ENCODE measurements at places on chromosomes 3 and 15.

GRCh38 chr3:77232557-77232956, 192.7 kb downstream of the ROBO2 start:
- no peak for DNase-seq

DNA sequence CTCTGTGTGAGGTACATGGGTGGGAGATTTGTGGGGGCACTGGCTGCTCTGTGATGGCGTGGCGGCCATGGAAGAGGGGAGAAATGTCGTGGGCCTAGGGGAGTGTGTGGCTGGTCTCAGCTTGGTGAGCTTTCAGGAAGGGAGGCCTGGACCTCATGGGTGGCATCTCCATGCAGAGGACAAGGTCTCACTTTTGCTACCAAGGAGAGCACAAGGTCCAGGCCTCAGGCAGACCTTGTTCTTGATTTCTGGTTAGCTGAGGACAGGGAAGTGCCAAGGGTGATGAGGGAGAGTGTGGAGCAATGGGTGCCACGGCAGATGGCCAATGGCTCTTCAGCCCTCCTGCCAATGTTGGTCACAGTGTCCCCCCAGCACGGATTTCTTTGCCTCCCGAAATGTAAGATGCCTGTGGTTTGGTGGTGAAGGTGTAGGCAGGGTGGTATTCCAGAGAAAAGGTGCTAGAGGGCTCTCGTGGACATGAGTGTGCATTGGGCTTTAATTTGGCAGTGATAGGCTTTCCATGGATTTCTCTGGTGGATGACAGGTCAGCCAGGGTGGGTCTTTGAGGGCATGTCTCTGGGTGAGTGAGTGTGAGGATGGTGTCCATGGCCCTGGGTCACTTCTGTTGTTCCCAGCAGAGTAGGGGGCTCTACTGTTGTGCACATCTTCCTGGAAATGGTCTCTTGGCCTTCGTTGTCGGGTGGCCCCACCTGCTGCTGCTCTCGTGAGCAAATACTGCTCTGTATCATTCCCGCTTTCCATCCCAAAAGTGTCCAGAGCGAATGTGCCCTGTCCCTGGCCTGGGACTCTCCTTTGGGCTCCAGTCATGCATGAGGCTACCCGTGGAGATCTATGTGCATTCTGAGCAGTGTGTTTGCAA, 108.0 kb downstream of the SNRPN start:
- DNase-seq = no peak

DNA sequence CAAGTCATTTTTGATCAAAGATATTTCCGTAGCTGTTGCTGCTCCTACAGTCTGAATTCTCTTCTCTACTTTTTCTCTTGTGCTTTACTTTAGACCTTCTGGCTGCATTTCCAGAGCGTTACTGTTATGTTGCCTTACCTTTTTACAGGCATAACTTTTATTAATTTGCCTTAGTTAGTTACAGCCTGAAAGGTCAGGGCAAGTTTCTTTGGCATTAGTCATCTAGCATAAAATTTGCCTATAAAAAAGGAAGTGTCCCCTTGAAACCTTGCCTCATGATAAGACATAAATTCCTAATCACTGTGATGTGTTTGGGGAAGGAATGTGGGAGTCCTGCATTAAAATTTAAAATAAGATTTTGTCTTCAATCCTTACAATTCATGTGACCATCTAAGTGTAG, 618.5 kb downstream of the NR2F2 start:
- DNase-seq = no peak

GRCh38 chr15:81313686-81314085, 10.3 kb downstream of the STARD5 start:
- no peak for DNase-seq

Data from endothelial cell of umbilical vein (primary cell).